ENCODE measurements at places on chromosomes 13 and 19.

- no peak for DNase-seq
These were observed 12.6 kb downstream of the KHSRP start for GRCh38 chr19:6412061-6412446.

DNA sequence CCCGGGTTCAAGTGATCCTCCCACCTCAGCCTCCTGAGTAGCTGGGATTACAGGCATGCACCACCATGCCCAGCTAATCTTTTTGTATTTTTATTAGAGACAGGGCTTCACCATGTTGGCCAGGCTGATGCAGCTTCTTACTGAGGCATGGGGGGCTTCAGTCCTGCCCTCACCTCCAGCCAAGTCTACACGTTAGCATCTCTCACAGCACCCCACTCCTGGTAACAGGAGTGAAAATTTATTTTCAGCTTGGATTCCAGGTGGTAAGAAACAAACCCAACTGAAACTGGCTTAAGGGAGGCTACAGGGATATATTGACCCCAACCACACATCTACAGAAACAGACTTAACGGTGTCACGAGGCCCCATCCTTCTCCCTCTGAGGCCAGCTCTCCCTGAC is 10.6 kb downstream of the NKPD1 start:
- DNase-seq, result no peak

GRCh38 chr19:44685877-44686276 is 13.1 kb upstream of the CEACAM16 start:
- DNase-seq, result no peak

DNA sequence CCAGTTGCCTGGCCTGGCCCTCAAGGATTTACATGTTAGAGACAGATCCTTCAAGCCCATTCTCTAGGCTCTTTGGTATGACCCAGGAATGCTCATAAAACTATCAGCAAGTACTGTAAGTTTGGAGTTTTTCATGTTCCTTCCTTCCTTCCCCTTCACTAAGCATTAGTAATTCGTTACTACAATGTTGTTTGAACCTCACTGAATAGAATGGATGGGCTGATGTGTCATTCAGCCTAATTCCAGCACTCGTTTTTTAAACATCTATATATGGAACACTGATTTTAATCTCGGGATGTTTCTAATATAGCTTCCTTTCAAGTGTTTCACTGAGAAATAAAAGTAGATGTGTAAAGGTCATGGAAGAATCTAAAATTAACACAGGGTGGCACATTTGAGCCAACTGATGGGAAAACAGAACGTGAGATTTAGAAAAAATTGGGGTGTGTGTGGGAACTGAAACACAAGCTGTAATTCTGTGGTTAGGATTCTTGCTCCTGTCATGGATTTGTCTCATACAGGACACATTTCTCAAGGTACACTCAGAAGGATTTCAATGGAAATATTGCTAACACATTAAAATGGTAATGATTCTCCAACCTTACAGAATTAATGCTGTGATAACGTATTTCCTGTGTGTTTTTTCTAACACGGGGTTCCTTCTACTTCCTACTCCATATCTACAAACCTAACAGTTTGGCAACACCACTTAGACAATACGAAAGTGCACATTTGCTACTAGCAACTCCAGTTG is 93.4 kb downstream of the FLT1 start:
- DNase-seq, result no peak

GRCh38 chr19:2208975-2209374 is 27.2 kb downstream of the PLEKHJ1 start:
- DNase-seq, result no peak

- DNase-seq, result no peak
These were observed 145.7 kb downstream of the AKAP11 start for GRCh38 chr13:42417626-42418025.

DNA sequence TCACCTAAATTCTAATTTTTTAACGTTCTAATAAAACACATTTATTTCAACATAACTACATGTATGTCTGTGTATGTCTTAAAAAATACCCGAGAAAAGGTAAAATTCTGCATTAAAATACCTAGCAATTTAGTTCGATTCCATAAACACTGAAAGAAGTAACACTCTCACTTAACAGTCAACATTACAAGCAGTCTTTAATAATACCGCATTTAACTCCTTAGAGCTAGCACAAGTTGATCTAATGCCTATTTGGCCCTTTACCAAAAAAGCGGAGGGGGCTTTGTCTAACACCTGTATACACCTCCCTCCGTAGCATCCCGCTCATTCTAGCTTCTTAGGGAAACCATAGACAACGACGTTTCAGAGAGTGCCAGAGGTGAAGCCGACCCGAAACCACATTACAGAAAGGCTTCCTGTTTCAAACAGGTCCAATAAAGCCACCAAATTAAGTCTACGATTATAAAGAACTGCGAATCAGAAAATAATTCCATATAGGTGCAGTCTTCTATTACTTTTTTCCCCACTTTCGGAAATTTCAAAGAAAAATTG is 1.2 kb downstream of the SPART start:
- no peak for DNase-seq

- peak; percentile 41 for DNase-seq
These were observed 903.1 kb downstream of the SLITRK6 start for GRCh38 chr13:84896128-84896527.

DNA sequence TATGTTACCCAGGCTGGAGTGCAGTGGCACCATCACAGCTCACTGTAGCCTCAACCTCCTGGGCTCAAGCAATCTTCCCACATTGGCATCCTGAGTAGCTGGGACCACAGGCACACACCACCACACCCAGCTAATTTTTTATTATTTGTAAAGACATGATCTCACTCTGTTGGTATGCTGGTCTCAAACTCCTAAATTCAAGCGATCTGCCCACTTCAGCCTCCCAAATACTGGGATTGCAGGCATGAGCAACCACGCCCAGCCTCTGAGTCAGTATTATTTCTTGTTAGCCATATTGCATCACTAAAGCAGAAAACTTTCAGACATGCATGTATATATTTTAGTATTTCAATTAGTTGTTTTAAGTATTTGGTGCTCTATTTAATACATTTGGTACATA is 376.4 kb downstream of the GPC6 start:
- no peak for DNase-seq

DNA sequence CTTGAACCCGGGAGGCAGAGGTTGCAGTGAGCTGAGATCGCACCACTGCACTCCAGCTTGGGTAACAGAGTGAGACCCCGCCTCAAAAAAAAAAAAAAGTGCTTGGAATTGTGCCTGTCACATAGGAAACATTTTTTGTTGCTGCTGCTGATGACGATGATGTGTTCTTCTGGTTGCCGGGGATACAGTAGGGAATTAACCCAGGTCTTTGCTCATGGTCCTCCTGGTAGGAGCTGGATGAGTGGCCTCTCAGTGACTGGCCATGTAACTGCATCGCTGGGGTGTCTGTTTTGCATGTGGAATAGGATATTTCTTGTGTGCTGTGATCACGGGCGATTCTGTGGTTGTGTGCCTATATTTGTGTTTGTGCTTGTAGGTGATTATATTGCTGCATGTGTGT is 4.7 kb upstream of the CNFN start:
- DNase-seq, result no peak

GRCh38 chr19:35782589-35782988 is 7.2 kb downstream of the ARHGAP33 start:
- DNase-seq, result no peak
